ENCODE measurements at places on chromosomes 4 and X.
A peak's percentile ranks its signal among the peaks of the same experiment; 100 is the strongest.

DNA sequence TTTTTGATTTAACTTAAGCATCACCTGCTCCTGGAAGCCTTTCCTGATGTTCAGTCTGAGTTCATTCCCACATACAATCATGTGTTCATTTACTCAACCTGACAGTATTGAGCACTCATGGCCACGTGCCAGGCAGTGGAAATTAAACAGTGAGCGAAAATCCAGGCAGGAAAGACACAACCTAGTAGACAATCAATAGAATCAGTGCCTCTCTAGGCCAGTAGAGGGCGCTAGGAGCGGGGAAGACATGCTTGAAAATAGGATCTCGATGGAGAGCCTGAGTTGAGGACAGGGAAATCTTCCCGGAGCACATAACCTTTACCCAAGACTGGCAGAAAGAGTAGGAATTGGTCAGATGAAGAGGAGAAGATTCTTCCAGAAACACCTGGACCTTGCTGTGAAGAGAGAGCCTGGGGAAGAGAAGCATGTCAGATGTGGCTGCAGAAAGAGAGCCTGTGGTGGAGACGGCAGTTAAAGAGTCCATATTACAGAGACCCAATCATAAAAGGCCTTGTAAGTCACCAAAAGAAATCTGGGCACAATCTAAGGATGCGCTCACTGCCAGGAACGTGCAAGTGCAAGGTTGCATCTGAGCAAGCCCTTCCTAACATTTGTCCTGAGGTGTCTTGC lies 103.5 kb downstream of the LDB2 start:
- no peak for DNase-seq

DNA sequence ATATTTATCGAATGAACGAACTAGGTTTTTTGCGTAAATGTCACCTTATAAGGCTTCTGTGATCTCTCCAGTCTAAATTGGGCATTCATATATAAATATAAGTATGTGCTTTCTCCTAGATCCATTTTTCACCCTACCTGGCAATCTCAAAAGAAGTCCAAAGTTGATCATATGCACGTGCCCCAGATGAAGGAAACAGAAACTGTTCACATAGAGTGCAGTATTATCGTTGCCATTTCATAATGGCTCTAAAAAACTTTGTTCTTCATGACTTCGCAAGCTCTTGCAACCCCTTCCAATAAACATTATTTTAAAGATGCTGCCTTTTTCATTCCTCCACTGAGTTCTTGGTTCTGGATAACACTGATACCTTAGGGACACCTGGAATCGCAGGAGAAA lies 708 bp downstream of the INTS12 start:
- DNase-seq, result no peak

DNA sequence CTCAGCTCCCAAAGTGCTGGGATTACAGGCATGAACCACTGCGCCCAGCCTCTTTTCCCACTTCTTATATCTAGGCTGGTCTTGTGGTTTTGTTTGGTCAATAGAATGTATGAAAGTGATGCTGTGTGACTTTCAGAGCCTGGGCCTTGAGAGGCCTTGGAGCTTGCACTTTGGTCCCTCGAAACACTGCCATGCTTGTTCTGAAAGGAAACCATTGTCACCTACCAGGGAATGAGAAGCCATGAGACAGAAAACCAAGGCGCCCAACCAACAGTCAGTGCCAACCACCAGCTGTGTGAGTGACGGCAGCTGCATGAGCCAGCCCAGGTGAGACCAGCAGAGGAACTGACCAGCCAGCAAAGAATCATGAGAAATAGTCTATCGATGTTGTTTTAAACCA lies 57.4 kb downstream of the SCD5 start:
- DNase-seq, result no peak

- DNase-seq, result no peak
These were observed 1.5 kb upstream of the KLKB1 start for GRCh38 chr4:186225848-186226247.

- DNase-seq, result no peak
These were observed 53.1 kb downstream of the FAM114A1 start for GRCh38 chr4:38920677-38921076.

DNA sequence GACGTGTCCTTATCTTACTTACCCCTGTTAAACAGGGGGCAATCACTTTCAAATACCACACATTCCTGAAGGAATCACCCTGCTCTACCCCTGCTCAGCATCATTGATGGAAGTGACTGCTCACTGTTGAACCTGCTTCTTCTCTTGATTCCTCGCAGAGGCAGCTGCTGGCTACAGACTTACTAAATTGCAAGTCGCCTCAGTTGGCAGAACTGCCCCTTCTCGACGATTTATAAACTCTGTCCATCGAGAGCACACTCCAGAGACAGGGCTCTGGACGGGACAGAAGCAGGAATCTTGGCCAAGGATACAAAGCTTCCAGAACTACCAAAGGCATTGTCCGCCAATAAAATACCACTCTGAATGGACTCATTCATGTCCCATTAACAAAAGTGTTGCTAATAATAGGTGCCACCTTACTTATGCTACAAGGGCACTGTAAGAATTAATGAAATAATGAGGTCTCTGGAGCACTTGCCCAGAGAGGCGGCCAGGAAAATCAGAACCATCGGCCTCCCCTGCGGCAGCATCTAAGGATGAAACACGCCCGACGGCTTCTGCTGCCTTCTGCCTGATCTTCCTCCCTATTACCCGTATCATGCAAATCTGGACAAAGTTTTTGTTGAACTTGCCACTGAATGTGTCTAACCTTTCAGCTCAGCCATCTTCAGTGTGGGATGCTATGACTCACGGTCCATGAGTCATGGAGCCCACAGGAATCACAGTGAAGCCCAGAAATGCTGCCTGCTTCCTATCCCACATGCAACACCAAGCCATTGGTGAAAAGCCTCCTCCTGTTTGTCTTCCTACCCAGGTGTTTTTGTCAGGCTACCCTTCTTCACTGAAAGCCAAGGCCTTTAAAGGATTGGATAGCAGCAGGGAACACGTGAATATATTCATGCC lies 164.9 kb downstream of the MAML3 start:
- DNase-seq, result peak; percentile 93

- no peak for DNase-seq
These were observed 235.6 kb upstream of the HHIP start for GRCh38 chr4:144410230-144410783.

GRCh38 chrX:139784807-139785206 lies 76.8 kb upstream of the MCF2 start:
- no peak for DNase-seq

DNA sequence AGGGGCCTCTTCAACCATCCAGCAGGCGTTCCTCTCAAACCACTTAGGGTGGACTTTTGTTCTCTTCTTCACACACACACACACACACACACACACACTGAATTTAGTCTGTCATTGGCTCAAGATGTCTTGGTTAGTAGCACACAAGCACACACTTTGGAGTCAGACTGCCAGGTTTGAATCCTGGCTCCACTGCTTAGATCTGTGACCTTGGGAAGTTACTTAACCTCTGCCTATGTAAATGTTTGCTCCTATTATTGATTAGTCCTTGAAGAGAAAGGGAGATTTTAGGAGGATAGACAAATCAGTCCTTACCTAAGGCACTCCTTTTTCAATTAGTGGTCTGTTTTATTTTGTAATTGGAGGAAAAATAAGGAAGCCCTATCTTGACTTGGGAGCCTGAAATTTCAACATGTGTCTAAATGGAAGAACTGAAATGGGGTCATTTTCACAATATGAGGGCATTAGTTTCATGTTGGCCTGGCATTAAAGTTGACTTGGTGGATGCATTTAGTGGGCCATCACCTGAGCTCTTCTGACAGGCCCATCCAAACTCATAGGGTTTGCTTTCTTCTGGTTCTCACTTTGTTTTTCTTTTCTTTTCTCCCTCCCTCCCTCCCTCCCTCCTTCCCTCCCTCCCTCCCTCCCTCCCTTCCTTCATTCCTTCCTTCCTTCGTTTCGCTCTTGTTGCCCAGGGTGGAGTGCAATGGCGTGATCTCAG lies 13.3 kb upstream of the TMEM131L start:
- no peak for DNase-seq

DNA sequence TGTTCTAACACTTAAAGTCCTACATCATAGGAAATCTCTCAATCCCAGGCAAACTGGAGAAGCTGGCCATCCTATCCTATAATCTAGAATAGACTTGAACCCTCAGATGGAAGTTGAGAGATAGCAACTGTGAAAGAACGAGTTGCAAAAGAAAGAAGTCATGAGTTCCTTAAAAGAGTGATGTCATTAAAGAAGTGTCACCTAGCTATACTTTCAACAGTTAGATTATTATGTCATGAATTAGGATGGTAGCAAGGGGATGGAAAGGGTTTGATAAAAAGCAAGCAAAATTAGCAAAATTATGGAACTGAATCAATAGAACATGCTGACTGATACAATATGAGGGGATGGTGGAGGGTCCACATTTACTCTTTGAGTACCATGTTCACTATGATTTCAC lies 7.1 kb upstream of the MAPK10 start:
- DNase-seq, result no peak

DNA sequence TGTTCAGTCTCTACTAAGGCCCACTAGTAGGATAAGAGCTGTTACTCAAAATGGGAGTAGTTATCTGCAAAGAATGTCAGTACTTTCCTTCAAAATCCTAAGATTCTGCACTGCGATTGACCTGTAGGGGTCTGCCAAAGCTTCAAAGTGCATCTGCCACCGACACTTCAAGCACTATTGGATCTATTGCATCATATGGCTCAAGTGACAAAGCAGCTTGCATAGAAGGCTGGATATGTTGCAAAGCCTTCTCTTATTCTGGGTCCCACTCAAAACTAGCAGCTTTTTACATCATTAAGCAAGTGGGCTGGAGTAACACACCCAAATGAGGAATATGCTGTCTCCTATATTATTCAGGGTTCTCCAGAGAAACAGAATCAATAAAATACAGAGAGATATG lies 115.4 kb upstream of the EMCN start:
- no peak for DNase-seq

All from astrocyte of the cerebellum (primary cell).